Tibial artery (tissue), 4 donors: ENCODE measurements at places on chromosomes 1 and 21.

GRCh38 chr1:173295995-173296394 is 88.9 kb upstream of the TNFSF4 start:
- no peak for DNase-seq

- no peak for DNase-seq
Measured at GRCh38 chr1:34842073-34842472, 17.5 kb downstream of the SMIM12 start.

- DNase-seq, result no peak
Measured at GRCh38 chr1:204858363-204858821, 12.3 kb upstream of the NFASC start.

DNA sequence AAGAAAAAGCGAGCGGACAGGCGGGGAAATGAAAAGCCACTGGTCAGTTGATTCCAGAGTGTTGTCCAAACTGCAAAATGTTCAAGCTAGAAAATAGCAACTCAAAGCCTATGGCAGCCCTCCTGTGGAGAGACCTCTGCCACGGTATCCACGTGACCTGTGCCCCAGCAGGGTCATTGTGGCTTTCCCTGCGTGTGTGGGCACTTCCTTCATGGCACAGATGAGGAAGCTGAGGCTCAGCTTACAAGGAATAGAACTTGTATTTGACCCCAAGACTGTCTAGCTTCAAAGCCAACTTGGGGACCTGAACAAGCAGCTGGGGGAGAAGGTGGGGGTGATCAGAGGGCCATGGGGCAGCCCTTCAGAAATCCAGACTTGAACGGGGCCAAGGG is 15.6 kb upstream of the PLEKHG5 start:
- no peak for DNase-seq

DNA sequence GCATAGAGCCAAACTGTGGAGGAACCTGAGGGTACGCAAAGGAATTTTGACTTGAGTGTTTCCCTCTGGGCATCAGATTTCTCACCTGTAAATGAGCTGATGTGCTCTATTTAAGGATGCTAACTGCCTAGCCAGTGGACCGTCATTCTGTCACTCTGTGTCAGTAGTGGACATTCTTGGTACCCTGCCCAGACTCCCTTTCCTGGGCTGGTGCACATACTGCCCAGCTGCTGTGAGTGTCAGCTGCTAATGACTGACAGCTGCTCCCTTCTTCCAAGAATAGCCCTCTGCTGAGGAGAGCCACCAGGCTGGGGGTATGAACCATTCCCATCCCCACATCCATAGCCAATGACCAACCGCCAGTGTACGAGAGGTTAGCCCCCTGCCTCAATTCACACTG is 193.1 kb upstream of the DAB1 start:
- DNase-seq, result no peak

- peak; percentile 62 for DNase-seq
Measured at GRCh38 chr21:36028127-36029069, 31.9 kb downstream of the SETD4 start.

GRCh38 chr21:42142141-42142540 is 71.0 kb downstream of the UMODL1 start:
- DNase-seq, result no peak

DNA sequence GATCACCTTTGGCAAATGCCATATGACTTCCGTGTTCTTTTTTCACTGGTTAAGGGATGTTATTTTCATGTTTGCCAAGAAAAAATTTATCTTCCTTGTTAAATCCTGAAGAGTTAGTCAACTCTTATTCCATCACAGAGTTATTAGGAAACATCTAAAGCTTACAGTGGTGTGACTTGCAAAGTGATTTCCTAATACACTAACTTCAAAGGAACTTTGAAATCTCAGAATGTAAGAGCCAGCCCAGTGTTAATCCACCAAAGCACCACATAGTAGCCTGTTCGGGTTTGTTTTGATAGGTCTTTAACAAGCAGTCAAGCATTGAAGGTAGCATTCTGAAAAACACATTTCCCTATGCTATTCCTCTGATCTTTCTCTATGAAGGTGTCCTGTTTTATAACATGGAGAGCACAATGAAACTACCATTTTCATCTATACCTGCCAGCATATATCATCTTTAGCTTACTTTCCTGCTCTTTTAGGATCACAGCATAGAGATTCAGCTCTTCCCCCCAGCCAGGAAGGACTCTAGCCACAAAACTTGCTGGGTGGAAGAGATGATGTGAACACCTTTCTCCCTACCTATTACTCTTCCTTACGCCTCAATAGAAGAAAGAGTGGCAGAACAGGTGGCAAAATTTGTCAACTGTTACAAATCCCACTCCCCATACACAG is 82.4 kb upstream of the MAGI3 start:
- no peak for DNase-seq

- DNase-seq, result no peak
Measured at GRCh38 chr1:45155957-45156356, 50.4 kb downstream of the ZSWIM5 start.

DNA sequence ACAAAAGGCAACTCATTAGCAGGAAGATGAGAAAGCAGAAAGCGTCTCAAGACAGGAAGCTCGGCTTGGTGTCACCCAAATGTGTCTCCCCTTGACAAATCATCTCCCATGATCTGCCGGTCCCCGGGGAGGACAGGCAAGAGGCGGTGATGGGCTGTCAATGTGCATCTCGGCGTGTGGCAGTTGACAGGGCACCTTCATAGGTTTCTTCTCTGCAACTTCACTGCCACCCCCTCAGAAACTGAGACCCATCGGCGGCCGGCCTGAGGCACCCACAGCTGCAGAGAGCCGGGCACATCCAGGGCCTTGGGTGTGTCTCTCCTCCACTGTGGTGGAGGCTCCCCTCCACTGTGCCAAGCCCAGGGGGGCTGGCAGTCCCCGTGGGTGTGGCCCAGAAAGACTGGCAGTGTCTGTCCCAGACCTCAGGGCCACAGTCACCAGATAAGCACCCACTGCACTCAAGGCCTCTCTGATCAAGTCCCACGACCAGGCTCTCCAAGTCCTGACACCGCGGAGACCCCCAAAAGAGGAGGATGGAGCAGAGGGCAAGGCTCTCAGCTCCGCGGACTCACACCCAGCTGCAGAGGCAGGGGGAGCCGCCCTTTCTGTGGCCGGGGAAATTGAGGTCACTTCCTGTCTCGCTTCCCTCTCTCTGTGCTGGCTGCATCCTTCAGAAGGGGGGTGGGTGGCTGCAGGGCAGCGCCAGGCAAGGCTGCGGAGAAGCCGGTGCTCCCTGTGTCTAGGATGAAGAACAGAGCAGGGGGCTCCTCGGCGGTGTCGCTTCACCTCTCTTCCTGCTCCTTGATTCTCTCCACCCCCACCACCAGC is 39.6 kb upstream of the LBR start:
- DNase-seq, result peak; percentile 67

DNA sequence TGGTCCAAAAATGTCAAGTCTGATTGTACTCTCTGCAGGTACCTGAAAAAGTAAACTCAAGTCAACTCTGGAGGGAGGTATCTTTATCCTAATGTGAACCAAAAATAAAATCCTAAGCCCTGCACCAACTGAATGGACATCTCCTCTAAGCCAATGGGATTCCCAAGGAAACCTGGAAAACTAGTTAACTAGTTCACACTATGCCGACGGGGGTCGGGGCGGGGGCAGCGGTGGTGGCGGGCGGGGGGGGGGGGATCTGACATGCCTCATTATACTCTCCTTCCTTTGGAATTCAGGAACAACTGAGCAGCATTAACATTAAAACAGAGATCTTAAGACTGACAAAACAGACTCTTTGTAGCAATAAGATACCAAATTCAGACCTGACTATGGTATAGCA is 452.6 kb upstream of the CAMK1G start:
- DNase-seq, result no peak

DNA sequence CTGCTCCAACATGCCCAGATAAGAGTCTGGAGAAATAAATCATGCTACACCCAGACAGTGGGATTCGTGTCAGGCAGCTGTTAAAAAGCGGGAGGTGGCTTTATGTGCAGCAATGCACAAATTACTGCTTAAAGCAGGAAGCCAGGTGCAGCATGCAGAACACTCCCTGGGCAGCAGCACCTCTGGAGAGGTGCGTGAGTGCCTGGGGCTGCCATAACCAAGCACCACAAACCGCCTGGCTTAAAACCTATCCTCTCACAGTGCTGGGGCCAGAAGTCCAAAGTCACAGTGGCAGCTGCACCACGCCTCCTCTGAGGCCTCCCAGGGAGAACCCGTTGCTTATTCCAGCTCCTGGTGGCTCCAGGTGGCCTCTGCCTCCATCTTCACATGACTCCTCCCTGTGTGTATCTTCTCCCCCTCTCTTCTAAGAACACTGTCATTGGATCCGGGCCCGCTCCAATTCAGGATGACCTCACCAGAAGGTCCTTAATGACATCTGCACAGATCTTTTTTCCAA is 115.6 kb downstream of the SIK1 start:
- DNase-seq, result no peak

DNA sequence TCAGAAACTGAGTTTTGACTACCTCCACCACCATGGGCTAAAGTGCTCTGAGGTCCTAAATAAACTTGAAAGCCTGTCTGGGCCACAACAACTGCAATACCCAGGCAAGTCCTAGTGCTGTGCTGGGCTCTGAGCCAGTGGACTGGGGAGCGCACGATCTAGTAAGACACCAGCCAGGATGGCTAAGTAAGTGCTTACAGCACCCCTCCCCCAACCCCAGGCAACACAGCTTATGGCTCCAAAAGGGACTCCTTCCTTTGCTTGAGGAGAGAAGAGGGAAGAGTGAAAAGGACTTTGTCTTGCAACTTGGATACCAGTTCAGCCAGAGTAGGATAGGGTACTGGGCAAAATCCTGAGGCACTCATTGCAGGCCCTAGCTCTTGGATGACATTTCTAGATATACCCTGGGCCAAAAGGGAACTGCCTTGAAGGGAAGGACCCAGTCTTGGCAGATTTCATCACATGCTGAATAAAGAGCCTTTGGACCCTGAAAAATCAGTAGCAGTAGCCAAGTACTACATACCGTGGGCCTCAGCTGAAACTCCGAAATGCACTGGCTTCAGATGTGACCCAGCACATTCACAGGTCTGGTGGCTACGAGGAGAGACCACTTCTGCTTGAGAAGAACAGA is 1.6 kb downstream of the C1orf105 start:
- peak; percentile 66 for DNase-seq

DNA sequence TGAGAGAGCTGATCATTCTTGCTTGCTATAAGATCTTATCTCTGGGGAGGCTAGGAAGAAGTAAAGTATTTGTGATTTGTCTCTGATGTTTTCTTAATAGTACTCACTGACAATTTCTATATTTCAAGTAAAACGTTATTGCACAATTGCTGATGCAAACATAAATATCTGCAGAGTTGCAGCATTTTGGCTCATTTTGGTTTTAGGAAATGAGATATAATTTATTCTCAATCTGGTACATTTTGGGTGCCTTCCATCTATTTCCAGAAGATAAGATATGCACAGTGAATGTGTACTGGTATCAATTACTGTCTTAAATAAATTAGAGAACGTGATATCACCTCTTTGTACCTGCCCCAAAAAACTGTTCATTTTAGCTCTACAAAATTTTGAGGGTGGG is 1431.5 kb downstream of the BRINP3 start:
- no peak for DNase-seq

DNA sequence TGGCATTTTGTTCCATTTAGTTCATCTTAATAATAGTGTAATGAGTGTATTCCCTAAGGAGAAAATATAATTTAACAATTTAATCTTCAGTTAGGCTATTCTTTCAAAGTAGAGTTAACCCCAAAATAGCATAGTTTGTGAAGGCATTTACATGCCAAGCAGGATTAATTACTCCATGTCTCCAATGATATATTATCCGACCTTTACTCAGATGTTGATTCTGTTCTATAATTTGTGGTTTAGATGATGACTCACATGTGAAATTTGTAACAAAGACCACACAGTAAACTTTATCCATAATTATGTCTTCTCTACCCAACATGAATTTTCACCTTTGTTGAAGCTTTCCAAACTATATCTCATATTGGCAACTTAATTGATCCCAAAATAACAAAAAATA is 2065.2 kb downstream of the MRPL39 start:
- no peak for DNase-seq

DNA sequence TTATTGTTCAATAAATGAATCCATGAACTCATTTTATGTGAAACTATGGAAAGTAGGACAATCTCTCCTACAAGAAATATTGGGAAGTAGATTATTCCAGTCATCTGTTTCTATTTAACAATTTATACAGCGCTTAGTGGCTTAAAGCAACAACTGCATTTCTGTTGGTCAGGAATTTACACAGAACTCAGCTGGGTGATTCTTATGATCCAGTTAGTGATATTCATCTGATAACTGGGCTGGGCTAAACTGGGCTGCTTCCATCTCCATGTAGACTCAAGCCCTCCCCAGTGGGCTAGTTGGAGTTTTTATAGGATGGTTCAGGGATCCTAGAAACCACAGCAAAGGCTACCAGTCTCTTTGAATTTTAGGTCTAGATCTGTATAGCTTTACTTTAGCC is 497.9 kb upstream of the NEGR1 start:
- no peak for DNase-seq

DNA sequence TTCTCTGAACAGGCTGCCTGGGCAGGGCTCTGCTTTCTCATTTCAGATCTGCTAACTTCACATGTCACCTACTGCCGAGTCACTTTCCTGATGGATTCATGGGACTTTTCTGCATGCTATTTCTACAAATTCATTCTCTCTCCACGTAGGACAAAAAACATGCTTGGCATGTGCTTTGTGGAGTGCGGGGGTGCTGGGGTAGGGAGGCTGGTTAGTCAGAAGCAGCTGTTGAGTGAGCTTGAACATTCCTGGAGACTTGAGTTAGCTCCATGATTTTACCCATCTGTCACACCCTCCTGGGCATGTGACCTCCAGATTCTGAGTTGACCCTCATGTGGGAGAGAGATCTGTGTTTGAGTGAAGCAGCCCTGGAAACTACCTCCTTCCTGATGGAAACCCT is 71.4 kb downstream of the UCK2 start:
- peak; percentile 80 for DNase-seq

- DNase-seq, result no peak
Measured at GRCh38 chr21:45468051-45468970, 63.3 kb downstream of the COL18A1 start.

GRCh38 chr1:230066466-230067404 is at the start of gene GALNT2:
Gene GALNT2 (plus strand): TSS chr1:230067238. CDS start chr1:230067281, 43 bp downstream.
- peak; percentile 93 for DNase-seq

DNA sequence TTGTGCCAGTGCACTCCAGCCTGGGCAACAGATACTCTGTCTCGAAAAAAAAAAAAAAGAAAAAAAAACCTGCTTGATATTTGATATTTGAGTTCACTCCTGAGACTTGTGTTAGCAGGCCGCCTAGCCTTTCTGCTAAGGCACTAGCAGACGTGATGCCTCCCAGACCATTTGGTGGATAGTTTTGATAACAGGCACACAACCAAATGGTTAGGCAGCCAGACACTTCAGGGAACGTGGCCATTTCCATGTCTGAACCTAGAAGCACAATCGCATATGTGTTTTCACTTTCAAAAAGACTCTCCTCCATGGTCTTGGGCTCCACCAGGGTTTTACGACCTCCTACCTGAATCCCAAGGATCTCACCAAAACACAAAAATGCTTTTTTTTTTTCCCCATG is 1319.5 kb downstream of the BRINP3 start:
- no peak for DNase-seq

- no peak for DNase-seq
Measured at GRCh38 chr21:15804247-15805005, 74.6 kb downstream of the USP25 start.
